Dermis blood vessel endothelial cell (primary cell): ENCODE measurements at places on chromosomes 2 and 18. TPM values are rescaled to one million over a fixed set of nuclear protein-coding genes. Genes with fewer than 3 reads are reported as not detected.

- DNase-seq = no peak
Observed at GRCh38 chr2:88128654-88129312, 921 bp upstream of the FABP1 start.

- DNase-seq = no peak
Observed at GRCh38 chr2:239552213-239552926, 151.6 kb upstream of the HDAC4 start.

- no peak for DNase-seq
Observed at GRCh38 chr2:147364597-147364996, 480.2 kb upstream of the ACVR2A start.

DNA sequence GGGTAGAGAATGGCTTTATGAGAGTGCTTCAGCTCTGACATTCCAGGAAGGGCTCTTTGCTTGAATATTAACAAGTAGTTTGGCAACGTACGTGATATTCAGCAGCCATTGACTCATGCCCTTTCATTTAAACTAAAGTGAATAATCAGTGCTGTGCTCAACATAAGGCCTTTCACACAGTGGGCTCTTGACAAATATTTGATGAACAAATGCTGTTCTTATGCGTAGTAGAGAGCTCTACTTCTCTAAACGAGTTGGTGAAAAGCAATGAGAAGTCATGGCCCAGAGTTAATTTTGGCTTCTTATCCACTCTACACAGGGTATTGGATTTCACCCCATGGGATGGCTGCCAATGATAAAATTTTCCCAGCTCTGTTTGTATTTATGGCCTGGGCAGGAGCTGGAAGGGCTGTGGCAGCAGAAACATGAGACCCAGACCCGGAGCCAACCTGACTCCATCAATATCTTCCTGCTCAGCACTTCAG, 338.9 kb downstream of the CCDC85A start:
- DNase-seq = no peak

Gene M1AP
- total RNA-seq = not detected in 2 replicates

DNA sequence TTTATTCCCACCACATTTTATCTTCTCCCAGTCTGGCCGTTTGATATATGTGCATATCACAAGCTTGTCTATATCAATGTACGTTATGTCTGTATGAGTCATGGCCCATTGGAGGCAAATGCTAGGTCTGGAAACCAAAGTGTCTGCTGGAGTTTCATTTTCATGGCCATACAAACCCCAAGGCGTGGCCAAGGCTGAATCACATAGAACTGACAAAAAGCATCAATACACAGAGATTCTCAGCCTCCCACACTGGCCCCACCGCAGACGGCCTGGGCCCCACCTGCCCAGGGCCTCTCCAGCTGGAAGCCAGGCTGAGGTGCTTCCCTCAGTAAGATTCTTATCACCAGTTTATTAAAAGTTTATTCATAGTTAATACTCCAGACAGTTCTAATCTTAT, 40.5 kb upstream of the SALL3 start:
- no peak for DNase-seq

GRCh38 chr2:219358170-219359075, 25.9 kb upstream of the RESP18 start:
- DNase-seq = no peak

DNA sequence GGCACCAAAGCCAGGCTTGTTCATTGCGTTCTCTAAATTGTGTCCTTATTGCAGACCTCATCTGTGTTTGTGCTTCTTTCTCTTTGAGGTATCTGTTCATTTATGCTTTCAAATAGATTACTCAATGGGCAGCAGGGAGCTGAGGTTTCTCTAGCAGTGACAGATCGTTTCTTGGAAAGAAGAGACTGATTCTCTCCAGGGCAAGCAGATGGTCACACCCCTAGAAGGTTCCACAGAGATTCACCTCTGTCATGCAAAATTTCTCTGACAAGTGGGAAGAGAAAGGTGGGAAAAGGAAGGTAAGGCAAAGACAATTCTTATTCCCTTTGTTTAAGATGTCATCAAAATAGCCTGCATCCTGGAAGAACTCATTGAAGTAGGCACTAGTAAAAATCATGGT, 14.0 kb downstream of the DLGAP1 start:
- no peak for DNase-seq

Gene BMP10
- total RNA-seq = not detected in 2 replicates

DNA sequence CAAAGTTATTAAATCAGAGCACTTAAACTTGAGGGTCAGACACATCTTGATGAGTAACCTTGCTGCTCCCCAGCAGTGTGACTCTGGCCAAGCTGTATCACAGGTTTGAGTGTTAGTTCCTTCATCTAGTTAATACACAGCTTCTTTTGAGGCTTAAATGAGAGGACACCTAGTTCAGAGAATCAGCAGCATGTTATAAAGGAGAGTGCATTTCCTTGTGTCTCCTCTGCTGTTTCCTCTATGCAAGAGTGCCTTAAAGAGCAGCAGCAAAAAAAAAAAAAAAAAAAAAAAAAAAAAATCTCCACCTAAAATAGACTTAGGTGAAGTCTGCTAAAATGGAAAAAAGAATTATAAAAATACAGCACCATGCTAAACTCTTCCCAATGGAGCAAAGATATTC, 261.9 kb downstream of the TCF4 start:
- DNase-seq = peak; percentile 31

DNA sequence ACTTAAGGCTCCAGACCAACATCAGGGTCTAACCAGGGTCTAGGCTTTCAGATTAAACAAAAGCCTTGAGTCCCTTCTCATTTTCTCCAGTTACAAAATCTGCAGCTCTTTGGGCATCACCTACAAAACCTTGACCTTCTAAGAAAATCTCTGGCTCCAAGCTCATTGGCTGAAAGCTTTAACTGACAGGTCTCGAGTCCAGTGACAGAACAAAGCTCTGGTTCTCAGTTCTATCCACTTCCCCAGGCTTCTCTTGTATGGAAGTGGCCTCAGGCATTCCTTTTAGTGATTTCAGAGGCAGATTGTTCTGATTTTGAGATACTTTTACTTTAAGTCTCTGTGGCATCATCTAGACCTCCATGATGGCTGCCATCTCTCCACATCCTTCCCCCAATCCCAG, 11.3 kb downstream of the SIX2 start:
- DNase-seq = no peak

GRCh38 chr2:137123226-137123625, 357.9 kb downstream of the THSD7B start:
- DNase-seq = no peak

DNA sequence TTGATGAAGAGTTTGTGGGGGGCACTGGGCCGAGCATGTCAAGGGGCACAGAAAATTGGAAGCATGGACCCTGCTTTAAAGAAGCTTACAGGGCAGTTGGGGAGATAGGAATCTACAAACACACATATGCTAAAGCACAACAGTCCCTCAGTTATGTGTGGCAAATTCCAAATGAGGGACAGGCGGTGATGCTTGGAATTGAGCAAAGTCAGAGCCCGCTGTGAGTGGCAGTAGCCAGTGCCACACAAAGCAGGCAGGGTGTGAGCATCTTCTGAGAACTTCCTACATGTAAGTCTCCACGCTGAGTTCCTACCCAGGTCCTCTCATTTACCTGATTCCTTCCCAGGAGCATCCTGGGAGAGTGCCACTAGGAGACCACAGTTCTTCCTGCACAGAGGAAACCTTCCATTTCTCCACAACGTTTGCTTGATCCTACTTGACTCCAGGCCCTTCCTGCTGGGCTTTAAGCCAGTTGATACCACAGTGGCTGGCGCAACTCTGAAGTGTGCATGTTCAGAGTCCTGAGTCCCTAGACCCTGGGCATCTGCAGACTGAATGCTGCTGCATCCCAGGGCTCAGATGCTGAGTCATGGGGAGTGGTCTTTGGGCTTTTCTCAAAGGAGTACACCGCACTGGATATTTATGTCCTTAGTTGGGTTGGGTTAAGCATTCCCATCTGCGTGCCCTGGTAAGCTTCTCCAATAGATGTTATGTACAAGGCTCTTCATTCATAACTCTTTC, 287.3 kb upstream of the REV1 start:
- DNase-seq = no peak
